ENCODE measurements at places on chromosomes 12 and 14. TPM values are rescaled to one million over a fixed set of nuclear protein-coding genes. Genes with fewer than 3 reads are reported as not detected.

KCNK13 gene
- 0.39 TPM for total RNA-seq

MAP3K9 gene
- total RNA-seq: 20.0 TPM

PTPRB gene
- 1.4 TPM for total RNA-seq

ST8SIA1 gene
- not detected for total RNA-seq

GRCh38 chr14:43360239-43360638 is 1146.8 kb downstream of the FSCB start:
- no peak overlapping the region for H3K27ac ChIP-seq
- H3K4me3 ChIP-seq: no peak overlapping the region
- no peaks in the 10 kb centered on the region for H3K4me1 ChIP-seq
- no peaks in the 10 kb centered on the region for H3K36me3 ChIP-seq
- no peaks in the 10 kb centered on the region for H3K27me3 ChIP-seq

GRCh38 chr12:42273706-42274105 is 35.7 kb upstream of the YAF2 start:
- no peak overlapping the region for H3K4me3 ChIP-seq
- no peaks in the 10 kb centered on the region for H3K27me3 ChIP-seq
- H3K27ac ChIP-seq: no peak overlapping the region
- DNase-seq: no peak

DNA sequence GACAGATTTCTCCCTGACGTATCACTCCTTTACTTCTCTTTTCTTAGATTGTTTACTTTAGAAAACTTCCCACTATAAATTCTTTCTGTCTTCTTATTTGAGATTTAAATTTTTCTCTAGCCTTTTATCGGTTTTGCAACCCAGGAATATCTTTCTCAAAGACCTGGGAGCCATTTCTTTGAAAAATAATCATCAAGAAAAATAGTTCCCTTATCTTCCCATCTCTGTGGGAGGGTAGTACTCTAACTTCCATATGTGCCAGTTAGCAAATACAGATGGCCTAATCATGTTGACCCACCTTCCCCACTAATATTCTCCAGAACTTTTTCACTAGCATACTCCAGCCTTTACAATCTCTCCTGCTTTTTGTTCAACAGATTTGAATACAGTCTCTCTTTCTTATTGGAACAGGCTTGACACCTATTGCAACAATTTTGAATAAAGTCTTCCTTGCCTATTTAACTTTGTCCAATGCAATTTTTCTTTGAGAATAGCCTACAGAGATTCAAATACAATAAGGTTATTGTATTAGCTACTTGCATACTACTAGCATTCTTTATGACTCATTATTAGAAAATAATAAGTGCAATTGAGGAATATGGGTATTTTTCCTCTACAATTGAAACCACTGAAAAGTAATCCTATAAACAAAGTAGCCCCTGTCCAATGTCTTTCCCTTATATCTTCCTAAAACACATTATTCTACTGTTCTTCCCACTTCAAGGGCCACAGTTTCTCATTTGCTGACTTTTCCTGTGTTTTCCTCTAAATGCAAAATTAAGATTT is 27.4 kb upstream of the KLRB1 start:
- no peak overlapping the region for H3K4me3 ChIP-seq
- peaks cover 31% of the 10 kb centered on the region for H3K36me3 ChIP-seq
- no peaks in the 10 kb centered on the region for H3K27me3 ChIP-seq
- H3K4me1 ChIP-seq: no peaks in the 10 kb centered on the region

DNA sequence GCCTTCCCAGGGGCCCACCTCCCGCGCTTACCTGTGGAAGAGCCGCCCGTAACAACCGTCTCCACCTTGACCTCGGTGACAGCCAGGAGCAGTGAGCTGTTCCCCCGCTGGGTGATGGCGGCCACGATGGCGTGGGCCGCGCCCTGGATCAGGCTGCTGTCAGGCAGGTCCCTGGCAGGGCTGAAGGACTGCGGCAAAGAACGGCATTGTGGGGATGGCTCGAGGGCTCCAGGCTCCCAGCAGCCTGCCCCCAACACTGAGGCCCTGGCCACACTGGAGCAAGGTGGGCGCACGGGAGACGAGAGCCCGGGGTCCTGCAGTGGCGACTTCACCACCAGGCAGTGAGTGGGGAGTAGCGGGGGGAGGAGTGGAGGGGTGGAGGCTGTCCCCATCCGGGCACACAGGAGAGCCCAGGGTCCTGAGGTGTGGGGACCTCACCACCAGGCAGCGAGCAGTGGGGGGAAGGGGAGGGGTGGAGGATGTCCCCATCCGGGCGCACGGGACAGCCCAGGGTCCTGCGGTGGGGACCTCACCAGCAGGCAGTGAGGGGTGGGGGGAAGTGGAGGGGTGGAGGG is 25.0 kb downstream of the JAG2 start:
- no peaks in the 10 kb centered on the region for H3K27me3 ChIP-seq
- H3K4me3 ChIP-seq: no peak overlapping the region
- peaks cover 10% of the 10 kb centered on the region for H3K36me3 ChIP-seq
- H3K27ac ChIP-seq: no peak overlapping the region
- DNase-seq: peak; percentile 24

DNA sequence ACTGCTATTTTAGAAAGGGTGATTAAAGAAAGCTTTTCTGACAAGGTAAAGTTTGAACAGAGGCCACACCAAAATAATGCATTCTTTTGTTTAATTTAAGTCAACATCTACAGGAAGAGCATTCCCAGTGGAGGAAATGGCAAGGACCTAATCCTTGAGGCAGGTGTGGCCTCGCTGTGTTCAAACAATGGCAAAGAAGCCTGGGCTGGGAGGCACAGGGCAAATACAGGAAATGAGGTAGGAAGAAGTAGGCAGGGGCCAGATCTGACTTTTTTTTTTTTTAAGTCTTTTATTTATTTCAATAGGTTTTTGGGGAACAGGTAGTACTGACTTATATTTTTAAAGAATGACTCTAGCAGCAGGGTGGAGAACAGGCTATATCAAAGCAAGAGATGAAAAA is 53.5 kb downstream of the ARMH4 start:
- no peaks in the 10 kb centered on the region for H3K4me1 ChIP-seq
- peaks cover 3% of the 10 kb centered on the region for H3K36me3 ChIP-seq
- peak; percentile 40 for DNase-seq
- no peak overlapping the region for H3K27ac ChIP-seq
- H3K27me3 ChIP-seq: no peaks in the 10 kb centered on the region
- no peak overlapping the region for H3K4me3 ChIP-seq

DNA sequence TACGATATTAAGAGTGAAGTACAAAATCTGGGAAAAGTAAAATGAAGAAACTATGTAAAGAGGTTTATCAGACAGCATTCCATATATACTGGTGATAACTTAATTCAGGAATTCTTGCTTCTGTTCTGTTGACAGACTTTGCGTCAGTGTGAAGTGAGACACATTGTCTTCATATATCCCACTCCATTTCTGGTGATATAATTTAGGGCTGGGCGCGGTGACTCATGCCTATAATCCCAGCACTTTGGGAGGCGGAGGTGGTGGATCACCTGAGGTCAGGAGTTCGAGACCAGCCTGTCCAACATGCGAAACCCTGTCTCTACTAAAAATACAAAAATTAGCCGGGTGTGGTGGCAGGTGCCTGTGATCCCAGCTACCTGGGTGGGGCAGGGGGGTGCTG is 20.3 kb upstream of the RAD52 start:
- H3K27me3 ChIP-seq: no peaks in the 10 kb centered on the region
- H3K4me1 ChIP-seq: no peaks in the 10 kb centered on the region
- H3K27ac ChIP-seq: no peak overlapping the region
- no peak for DNase-seq
- H3K4me3 ChIP-seq: no peak overlapping the region

GRCh38 chr14:29339494-29340172 is 573.0 kb downstream of the FOXG1 start:
- no peak for DNase-seq
- H3K4me1 ChIP-seq: no peaks in the 10 kb centered on the region
- H3K4me3 ChIP-seq: no peak overlapping the region
- no peaks in the 10 kb centered on the region for H3K36me3 ChIP-seq
- no peak overlapping the region for H3K27ac ChIP-seq
- H3K27me3 ChIP-seq: no peaks in the 10 kb centered on the region

DNA sequence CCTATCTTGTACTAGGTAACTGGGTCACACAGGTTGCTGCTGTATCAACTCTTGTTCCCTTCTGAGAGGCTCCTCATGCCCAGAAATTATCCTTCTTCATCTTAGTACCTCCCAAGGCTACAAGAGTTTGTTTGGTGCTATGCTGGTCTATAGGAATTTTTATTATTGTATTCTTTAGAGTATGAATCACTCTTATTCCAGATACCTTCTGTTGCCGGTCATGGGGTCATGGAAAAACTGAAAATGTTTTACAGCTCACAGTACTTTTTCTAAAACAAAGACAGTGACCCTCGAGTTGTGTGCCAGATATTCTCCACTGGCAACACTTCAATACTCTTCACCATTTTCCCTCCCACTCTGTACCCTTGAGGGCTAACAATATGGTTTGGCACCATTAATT is 1598.0 kb upstream of the TMEM132C start:
- H3K27ac ChIP-seq: no peak overlapping the region
- H3K27me3 ChIP-seq: no peaks in the 10 kb centered on the region
- H3K36me3 ChIP-seq: no peaks in the 10 kb centered on the region
- no peaks in the 10 kb centered on the region for H3K4me1 ChIP-seq

- H3K4me1 ChIP-seq: peaks cover 27% of the 10 kb centered on the region
- no peak overlapping the region for H3K27ac ChIP-seq
- peak; percentile 89 for DNase-seq
- H3K4me3 ChIP-seq: peak overlapping the region; percentile 61
- peaks cover 1% of the 10 kb centered on the region for H3K36me3 ChIP-seq
Measured at GRCh38 chr12:8038659-8039114, 6.2 kb downstream of the FOXJ2 start.

GRCh38 chr14:28758253-28758884 is 8.2 kb upstream of the FOXG1 start:
- no peak for DNase-seq
- no peak overlapping the region for H3K27ac ChIP-seq
- peaks cover 5% of the 10 kb centered on the region for H3K4me1 ChIP-seq
- peak overlapping the region; percentile 49 for H3K4me3 ChIP-seq
- H3K36me3 ChIP-seq: no peaks in the 10 kb centered on the region

- H3K27me3 ChIP-seq: no peaks in the 10 kb centered on the region
- peaks cover 14% of the 10 kb centered on the region for H3K36me3 ChIP-seq
- H3K27ac ChIP-seq: no peak overlapping the region
- H3K4me1 ChIP-seq: peaks cover 2% of the 10 kb centered on the region
- DNase-seq: no peak
Measured at GRCh38 chr12:55874443-55874842, 31.7 kb upstream of the MMP19 start.

- H3K27me3 ChIP-seq: no peaks in the 10 kb centered on the region
- H3K4me1 ChIP-seq: no peaks in the 10 kb centered on the region
- H3K27ac ChIP-seq: no peak overlapping the region
- H3K36me3 ChIP-seq: peaks cover 29% of the 10 kb centered on the region
Measured at GRCh38 chr12:1421091-1421846, 173.1 kb downstream of the FBXL14 start.
